ENCODE measurements at places on chromosomes 12 and 14. TPM values are rescaled to one million over a fixed set of nuclear protein-coding genes. Genes with fewer than 3 reads are reported as not detected.

DNA sequence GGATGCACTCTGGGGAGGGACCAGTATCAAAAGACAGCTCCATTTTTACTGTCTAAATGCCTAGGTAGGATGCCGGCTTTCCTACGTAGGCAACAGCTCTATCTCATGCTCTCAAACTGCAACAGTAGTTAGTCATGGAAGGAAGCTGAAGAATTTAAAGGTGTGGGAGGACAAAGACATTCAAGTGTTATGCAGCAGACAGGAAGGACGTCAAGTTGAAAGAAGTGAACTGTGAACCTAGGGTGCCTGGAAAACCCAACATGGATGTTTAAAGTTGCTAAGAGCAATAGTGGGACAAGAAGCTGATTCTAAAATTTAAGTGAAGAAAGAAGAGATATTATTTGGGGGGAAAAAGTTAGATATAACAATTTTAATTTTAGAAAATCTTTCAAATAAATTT is 5.9 kb downstream of the SEC23A start:
- DNase-seq, result no peak

TMEM30B gene
- polyA plus RNA-seq, result 0.16 TPM

GRCh38 chr14:67570453-67570852 is 29.6 kb downstream of the PIGH start:
- no peak for DNase-seq

- no peak for DNase-seq
Measured at GRCh38 chr12:49340971-49341776, 4.2 kb upstream of the C1QL4 start.

GRCh38 chr14:53841109-53842099 is 115.2 kb downstream of the BMP4 start:
- DNase-seq, result no peak

DNA sequence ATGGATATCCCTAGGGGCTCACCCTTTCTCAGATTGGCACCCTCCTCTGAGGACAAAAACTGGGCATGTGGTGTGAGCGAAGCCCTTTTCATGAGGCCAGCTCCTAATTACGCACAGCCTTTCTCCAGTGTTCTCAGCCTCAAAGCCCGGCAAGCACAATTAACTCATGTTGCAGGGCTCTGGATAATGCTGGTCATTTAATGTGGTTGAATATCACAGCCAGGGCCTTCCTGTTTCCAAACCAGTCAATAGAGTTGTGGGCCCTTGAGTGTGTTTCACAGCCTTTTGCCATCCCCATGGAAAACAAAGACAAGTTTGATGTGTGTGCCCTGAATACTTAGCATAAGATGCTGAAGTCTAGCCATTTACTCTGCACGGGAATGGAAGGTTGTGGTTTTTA is 114.2 kb upstream of the ARHGAP5 start:
- DNase-seq, result no peak

GRCh38 chr12:16880864-16881285 is 274.9 kb upstream of the LMO3 start:
- peak; percentile 12 for DNase-seq

AQP2 gene
- polyA plus RNA-seq, result not detected

- DNase-seq, result no peak
Measured at GRCh38 chr14:73168274-73168673, 32.0 kb downstream of the PSEN1 start.

RFLNA gene
- not detected for polyA plus RNA-seq

DNA sequence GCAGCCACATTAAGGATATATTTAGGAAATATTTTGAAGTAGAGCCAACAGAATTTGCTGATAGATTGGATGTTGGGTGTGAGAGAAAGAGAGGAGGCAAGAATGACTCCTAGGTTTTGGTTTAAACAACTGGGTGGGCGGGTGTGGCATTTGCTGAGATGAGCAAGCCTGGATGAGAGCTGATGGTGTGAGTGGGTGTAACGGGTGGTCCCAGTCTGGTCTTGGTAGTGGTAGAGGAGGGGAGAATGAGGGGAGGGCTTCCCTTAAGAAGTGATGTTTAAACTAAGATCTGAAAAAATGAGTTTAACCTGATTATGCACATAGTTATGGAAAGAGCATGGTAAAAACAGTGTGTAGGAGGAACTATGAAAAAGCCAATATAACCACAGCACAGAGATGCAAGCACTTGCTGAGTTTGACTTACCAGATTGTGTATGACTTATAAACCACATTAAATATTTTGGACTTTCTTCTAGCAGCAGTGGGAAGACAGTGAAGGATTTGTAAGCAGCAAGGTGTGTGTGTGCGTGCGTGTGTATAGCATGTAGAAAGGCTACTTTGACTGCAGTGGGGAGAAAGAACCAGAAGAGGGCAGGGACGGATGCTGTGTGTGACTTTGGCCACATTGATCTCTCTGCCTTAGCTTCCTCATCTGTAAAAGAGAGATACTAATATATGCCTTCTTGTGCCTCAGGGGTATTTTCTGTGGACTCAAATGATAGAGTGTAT is 139.7 kb downstream of the PRIMA1 start:
- peak; percentile 3 for DNase-seq

DNA sequence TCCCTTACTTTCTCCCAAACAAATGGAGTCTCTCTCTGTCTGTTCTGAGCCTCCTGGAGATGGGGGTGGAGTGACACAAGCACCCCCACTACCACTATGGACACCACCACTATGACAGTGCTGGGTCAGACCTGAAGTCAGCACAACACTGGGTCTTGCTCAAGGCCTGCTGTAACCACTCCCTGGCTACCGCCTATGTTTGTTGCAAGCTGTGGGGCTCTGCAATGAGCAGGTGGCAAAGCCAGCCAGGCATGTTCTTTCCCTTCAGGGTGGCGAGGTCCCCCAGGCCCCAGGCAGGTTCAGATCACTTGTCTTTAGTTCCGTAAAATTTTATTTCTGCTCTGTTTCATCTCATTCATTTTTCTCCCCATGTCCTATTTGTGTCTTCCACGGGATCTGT is 349.8 kb downstream of the TMEM121 start:
- no peak for DNase-seq

- DNase-seq, result no peak
Measured at GRCh38 chr12:11508699-11509098, 113.3 kb upstream of the PRB2 start.

TEP1 gene
- 6.8 TPM for polyA plus RNA-seq

DPY19L2 gene
- polyA plus RNA-seq, result 3.9 TPM

KRT74 gene
- polyA plus RNA-seq, result not detected

OTUB2 gene
- 2.2 TPM for polyA plus RNA-seq

MYL2 gene
- not detected for polyA plus RNA-seq

PTPN6 gene
- polyA plus RNA-seq, result 15.1 TPM

SDR39U1 gene
- 57.6 TPM for polyA plus RNA-seq

GRCh38 chr12:8603856-8604255 is 8.8 kb downstream of the AICDA start:
- peak; percentile 21 for DNase-seq

DNA sequence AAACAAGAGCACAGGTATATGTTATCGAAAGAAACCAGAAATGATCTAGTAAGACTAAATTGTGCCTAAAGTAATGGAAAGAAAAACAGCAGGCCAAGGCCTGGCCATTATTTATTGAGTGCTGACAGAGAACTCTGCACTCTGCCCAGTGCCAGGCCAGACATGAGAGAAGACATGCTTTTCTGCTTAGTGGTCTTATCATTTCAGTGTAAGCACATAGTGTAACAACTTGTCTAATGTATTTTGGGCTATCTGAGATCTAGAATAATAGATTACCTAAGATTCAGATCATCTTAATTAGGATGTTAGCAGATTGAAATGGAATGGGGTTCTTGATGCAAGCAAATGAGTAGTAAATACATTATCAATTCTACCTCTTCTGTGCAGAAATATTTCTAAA is 278.3 kb downstream of the AKAP6 start:
- no peak for DNase-seq

- peak; percentile 49 for DNase-seq
Measured at GRCh38 chr14:75399843-75400775, 27.7 kb upstream of the JDP2 start.

- DNase-seq, result no peak
Measured at GRCh38 chr14:93984070-93984469, 7.7 kb upstream of the ASB2 start.

- peak; percentile 42 for DNase-seq
Measured at GRCh38 chr14:33839193-33840076, 111.4 kb downstream of the EGLN3 start.

DNA sequence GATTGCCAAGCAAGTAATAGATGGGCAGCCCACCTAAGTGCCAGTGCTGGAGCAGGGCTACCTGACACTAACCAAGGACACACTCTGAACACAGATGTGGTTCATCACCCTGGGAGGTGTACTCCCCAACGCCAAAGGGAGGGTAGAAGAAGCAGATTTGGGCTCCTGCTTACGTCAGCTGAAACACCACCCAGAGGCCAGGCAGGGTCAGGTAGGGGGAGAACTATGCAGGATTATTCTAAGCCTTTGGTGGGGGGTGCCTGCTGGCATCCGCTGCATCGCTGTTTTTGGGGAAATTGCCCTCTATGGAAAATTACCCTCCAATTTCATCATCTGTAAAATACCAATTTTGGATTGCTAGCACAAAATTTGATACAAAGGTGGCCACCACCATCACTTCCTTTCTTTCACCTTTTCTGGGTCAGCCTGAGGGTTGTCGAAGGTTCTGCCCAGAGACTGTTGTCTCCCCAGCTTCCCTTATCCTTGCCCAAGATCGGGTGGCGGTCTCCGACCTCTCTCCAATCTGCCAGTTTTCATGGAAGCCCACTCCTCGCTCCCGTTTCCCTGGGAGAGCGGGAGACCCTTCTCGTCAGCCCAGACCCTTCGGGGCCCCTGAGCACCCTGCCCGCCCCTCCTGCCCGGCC is 535 bp downstream of the BIN2 start:
- no peak for DNase-seq

DNA sequence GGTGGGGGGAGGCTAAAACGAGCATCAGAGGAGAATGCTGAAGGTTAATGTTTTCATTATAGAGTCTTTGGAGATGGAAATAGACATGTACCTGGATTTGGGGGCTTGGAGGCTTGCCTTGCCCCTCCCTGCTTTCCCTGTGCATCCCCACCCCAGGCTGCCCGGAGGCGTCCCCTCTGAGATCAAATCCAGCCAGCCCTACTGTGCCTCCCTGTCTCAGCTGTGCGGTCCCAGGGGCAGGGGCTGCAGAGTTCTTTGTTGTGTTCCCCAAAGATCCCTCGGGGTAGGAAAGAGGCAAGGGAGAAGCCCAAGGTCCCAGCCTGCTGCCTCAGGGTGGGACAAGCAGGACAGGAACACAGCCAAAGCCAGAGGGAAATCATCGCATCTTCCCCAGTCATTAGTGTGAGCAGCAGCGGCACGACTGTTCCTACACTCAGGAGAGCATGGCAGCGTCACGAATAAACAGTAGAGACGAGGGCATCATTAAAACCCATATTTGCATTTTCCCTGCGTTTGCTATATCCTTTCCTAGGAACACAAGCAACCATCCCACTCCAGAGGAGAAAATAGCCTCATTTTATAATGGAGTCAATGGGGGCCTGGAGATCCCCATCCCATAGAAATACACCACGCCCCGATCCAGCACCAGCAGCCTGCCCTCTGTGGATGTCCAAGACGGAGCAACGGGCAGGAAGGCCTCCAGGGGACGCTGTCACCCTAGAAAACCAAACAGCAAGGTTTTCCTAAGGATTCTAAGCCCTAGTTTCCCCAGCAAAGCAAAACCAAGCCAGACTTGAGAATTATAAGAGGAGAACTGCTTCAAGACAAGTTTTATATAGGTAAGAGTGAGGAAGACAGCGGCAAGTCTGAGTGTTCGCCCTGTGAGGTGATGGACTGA is 32.4 kb downstream of the ANO2 start:
- DNase-seq, result peak; percentile 22

DNA sequence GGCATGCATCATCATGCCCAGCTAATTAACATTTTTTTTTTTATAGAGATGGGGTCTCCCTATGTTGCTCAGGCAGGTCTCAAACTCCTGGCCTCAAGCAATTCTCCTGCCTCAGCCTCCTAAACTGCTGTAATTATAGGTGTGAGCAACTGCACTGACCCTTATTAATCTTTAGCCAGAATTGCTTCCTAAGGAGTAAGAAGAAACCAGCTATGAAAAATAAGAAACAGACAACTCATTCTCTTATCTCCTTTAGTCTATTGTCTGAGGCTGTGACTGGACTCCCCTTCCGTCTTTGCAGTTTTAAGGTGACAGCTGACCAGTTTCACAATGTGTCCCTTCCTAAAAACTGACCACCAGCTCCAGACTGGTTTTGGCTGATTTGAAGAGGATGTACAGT is 52.4 kb downstream of the EMP1 start:
- no peak for DNase-seq

ELK3 gene
- 36.0 TPM for polyA plus RNA-seq

- DNase-seq, result peak; percentile 90
Measured at GRCh38 chr12:40727774-40728483, 35.7 kb downstream of the CNTN1 start.

DNA sequence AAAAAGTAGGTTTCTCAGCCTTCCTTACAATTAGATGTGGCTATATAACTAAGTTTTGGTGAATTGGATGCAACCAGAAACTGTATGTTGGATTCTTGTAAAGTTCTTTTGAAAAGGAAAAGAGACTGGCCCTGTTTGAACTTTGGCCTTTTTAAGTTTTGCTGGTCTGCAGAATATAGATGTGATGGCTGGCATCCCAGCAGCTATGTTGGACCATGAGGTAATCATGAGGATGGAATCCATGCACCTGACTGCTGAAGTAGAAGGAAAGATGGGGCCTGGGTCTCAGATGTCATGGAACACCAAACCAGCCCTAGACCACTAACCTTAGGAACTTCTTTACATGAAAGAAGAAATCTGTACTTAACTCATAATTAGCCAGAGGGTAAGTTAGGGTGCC is 482.5 kb downstream of the GLT1D1 start:
- no peak for DNase-seq

DNA sequence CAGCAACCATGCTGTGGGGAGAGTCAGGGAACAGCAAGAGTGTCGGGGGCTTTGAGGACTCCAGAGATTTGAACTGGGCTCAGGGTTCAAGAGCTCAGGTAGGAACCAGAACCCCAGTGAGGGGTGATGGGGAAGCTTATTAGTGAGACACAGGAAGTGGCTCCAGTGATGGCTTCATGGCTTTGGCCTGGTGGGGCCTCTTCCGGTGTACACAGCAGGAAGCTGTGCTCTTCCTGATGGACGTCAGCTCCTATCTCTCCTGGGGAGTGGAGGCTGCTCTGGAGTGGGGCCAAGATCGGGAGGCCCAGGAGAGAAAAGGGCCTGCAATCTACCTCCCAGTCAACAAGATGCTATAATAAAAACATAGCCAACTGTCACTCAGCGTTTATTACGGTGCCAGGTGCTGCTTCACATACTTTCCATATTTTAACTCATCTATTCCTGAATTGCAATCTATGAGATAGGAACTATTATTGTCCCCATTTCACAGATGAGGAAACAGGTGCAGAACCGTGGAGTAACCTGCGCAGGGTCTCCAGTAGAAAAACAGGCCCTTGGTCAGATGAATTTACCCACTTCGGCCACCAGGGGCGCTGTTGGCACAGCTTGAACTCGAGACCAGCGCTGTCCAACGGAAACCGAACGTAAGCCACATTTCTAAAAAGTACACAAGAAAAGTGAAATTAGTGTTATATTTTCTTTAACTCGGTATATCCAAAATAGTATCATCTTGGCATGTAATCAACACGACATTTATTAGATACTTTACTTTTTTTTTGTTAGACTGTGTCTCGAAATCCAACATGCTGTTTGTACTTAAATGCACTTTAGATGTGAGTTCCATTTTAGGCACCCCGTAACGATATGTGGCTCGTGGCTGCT is 63.6 kb upstream of the DLK1 start:
- peak; percentile 75 for DNase-seq

Measured in A549 (cell line).